ENCODE measurements at places on chromosomes 6 and 20.

DNA sequence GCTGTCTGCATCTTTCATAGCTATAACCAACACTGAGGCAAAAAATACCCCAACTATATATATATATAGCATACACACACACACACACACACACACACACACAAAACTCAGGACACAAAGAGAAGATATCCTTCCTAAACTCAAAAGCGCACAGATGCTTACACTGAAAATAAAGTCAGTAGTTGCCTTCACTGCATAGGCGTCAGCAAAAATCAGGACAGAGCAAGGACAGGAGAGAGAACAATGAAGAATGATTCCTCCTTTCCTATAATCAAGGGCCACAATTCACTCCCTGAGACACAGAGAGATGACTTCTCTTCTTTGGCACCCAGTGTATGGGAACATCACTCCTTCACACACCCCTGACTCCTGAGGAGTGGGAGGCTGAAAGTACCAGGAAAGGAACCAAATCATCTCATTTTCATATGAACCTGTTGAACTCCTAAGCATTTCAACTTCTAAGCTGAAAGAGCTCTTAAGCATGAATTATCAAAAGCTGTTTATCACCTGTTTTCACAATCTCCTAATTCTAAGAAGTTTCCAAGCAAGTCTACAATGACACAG is 141.4 kb downstream of the HIVEP2 start:
- DNase-seq: no peak

DNA sequence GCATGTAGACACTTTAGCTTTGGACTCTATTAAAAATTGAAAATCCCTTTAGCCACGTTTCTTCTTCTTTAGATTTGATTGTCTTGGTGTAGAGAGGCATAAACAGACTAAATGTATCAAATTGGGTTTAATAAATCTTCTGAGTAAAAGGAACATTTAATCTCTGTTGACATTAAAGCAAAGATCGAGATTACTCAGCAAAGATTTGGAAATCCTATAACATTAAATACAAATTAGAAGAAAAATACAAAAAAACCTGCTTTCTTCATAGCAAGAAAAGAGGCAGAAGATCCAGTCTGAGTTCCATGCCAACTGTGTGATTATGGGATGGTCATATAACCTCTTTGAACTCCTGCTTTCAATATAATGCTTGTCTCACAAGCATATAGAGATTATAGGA is 172.3 kb downstream of the GJA1 start:
- DNase-seq: no peak

DNA sequence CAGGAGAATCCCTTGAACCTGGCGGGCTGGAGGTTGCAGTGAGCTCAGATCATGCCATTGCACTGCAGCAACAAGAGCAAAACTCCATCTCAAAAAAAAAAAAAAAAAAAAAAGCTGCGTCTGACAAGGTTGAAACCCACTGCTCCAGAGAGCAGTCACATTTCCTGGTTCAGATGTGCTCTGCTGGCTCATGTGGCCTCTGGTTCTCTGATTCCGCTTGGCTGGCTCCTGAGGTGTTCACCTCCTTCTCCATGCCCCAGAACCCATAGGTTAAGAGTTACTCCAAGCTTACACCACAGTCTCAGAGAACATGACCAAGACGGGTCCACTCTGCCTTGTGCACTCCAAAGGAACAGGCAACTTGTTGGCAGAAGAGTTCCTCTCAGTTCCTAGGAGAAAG is 8.8 kb upstream of the CNR1 start:
- DNase-seq: no peak

GRCh38 chr20:51624157-51624731 is 81.7 kb upstream of the NFATC2 start:
- peak; percentile 69 for DNase-seq

GRCh38 chr6:25606151-25606550 is 45.9 kb upstream of the SCGN start:
- no peak for DNase-seq

DNA sequence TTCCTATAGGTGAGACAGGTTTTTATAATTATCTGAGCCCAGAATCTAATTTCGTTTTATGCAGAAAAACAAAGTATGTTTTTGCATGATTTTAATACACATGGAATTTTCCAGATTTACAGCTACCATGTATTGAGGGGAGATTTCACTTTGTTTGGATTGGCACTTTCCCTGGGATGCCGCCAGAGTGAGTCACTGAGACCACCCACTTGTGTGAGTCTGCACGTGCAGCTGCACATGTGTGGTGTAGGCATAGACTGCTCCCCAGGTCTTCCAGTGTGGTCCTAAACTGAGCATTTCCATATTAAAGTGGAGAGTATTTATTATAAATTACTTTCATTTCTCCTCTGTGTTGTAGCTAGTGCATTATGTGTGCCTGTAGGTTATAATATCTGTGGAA is 186.8 kb downstream of the UBE3D start:
- peak; percentile 67 for DNase-seq

- DNase-seq: no peak
Measured at GRCh38 chr6:68880050-68880813, 245.2 kb downstream of the ADGRB3 start.

DNA sequence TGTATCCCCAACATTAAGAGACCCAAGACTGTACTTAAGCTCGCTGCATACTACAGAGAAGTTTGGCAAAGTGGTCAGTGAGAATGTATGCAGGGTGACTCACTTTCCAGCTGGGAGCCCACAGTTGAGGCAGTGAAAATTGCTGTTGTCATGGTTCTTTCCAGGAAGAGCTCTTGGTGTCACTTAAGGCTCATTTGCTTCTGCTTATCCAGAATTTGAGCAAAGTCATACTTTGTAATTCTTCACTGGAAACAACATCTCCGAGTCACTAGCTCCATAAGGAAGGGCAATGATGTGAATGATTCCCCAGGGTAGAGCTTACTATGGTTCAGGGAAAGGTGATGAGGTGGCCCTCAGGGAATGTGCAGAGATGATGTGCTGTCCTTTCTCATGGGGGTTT is 65.4 kb upstream of the FBXL4 start:
- peak; percentile 96 for DNase-seq

- DNase-seq: no peak
Measured at GRCh38 chr20:53918949-53919361, 151.4 kb downstream of the BCAS1 start.

DNA sequence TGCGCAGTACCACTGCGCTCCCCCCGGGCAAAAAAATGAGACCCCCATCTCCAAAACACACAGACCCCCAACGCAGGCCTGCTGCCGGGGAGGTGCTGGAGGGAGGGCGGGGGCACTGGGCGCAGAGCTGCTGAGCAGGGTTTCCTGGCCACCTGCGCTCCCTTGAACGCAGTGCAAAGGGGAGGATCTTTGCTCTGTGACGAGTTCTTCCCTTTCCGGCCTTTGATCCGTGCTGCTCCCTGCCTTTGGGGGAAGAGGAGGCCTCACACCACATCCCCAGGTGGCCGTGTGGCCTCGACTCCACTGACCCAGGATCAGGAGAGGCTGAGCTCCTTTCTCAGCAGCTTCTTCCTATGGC is 8.9 kb upstream of the COL20A1 start:
- DNase-seq: no peak

DNA sequence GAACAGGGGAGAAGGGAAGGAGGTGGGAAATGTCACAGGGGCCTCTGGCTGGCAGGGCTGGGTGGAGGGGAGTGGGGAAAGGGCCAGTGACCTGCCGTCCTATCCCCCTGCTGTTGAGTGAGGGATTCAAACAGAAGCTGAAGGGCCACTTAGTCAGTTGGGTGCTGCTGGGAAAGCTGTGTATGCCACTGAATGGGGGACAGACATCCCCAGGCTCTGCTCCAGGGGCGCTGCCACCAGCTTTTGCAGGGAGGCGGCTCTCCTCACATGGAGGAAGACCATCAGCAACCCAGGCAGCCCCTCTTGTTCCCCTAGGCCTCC is 50.0 kb downstream of the MDGA1 start:
- DNase-seq: no peak

DNA sequence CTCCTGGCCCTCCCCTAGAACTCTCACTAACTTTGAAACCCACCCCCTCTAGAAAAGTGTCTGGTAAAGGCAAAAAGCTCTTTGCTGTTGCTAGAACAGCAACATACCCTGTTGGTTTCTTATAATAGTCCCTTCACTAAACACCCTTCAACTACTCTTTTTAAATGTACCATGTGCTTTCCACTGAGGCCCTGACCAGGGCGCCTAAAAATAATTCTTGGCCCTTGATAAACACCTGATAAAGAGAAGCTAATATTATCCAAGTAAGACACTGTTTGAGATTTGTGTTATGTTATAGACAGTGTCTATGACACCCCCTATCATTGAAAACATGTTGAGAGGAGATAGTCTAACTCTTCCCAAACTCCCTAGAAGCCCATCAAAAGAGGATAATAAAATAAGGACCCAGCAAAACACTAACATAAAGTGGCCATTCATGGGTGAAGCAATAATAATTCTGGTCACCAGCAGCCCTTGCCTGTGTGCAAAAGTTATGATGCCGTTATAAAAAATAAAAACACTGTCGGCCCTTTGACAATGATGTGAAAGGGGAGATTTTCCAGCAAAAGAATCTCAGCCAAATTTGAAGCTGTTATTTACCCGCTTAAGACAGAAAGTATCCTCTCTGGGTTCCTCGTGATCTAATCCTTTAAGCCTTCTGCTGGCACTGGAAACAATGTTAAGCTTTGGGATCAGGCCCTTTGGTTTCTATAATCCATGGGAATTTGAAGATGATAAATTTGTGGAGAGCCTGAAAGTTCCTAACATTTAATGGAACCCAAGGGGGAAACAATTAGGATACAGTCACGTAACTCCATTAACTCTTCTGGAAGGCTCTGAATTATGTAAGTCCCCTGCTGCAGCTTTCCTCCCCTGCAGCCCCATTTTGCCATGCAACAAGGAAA is 122.6 kb upstream of the PLCB4 start:
- no peak for DNase-seq

GRCh38 chr6:20197251-20197650 is 15.0 kb downstream of the MBOAT1 start:
- DNase-seq: no peak

- no peak for DNase-seq
Measured at GRCh38 chr6:34589691-34590090, 33.6 kb upstream of the SPDEF start.

- DNase-seq: no peak
Measured at GRCh38 chr20:56954797-56955196, 311.6 kb downstream of the BMP7 start.

DNA sequence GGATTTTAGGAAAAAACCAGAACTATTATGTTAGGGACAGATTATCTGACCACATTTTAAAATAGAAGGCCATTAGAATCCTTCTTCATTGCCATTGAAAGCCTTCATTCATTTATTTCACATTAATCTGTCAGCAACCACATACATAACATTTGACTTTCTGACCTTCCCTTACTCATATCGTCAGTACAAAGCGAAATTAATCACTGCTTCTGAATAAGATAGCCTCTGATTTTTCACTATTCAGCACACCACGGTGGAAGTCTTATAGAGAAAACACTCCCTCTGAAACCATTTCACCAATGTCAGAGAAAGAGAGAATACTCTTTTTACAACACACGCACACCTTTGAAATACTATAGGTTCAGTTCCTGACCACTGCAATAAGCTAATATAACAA is 442.5 kb upstream of the ID4 start:
- DNase-seq: no peak

- no peak for DNase-seq
Measured at GRCh38 chr6:162649271-162649670, 78.3 kb downstream of the PRKN start.

- DNase-seq: peak; percentile 73
Measured at GRCh38 chr6:26103141-26103769, 16.0 kb downstream of the HFE start.

GRCh38 chr6:34813028-34813713 is 21.3 kb downstream of the BLTP3A start:
- no peak for DNase-seq

- DNase-seq: peak; percentile 20
Measured at GRCh38 chr6:12386816-12387215, 96.7 kb downstream of the EDN1 start.

DNA sequence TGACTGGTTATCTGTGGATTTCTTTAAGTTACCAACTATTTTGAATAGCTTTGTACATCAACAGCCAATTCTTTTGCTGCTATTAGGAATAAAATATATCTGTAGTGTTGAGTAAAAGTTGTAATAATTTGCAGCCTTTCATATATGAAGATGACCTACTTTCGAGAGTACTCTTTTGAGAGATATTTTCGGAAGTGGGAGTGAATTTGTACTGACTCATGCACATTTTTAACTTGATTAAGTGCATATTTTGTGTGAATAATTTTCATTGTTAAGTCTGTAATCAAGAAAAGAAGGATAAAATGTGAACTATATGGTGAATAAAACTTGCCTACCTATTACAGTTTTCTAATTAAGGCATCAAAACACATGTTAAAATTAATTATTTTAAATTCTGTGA is 51.9 kb downstream of the L3MBTL3 start:
- DNase-seq: no peak

- no peak for DNase-seq
Measured at GRCh38 chr6:146666909-146667308, 68.1 kb downstream of the ADGB start.

- peak; percentile 32 for DNase-seq
Measured at GRCh38 chr6:81759782-81760181, 7.3 kb upstream of the TENT5A start.

GRCh38 chr6:46794068-46794467 is 879 bp downstream of the MEP1A start:
- DNase-seq: no peak

DNA sequence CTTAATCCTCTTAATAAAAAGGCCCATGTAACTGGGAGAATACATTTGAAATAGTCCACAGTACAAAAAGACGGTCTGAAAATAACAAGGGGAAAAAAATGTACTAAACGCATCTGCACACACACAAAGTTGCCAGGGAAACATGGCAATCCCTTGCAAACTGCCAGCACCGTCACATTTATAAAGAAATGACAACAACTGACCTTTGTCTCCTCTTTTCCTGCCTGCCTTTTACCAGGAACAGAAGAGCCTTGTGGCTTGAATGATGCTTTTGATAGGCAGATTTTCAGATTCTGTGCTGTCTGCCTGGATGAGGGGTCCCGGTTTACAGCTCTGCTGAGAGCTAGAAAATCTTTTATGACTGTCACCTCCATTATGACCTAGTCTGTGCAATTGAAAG is 308.6 kb upstream of the ZFP64 start:
- no peak for DNase-seq

- DNase-seq: no peak
Measured at GRCh38 chr6:106534564-106534982, 94.7 kb downstream of the RTN4IP1 start.

- DNase-seq: peak; percentile 73
Measured at GRCh38 chr6:39416728-39417127, 94.2 kb upstream of the KCNK16 start.

- DNase-seq: no peak
Measured at GRCh38 chr20:32968478-32969241, 35.6 kb downstream of the SUN5 start.

DNA sequence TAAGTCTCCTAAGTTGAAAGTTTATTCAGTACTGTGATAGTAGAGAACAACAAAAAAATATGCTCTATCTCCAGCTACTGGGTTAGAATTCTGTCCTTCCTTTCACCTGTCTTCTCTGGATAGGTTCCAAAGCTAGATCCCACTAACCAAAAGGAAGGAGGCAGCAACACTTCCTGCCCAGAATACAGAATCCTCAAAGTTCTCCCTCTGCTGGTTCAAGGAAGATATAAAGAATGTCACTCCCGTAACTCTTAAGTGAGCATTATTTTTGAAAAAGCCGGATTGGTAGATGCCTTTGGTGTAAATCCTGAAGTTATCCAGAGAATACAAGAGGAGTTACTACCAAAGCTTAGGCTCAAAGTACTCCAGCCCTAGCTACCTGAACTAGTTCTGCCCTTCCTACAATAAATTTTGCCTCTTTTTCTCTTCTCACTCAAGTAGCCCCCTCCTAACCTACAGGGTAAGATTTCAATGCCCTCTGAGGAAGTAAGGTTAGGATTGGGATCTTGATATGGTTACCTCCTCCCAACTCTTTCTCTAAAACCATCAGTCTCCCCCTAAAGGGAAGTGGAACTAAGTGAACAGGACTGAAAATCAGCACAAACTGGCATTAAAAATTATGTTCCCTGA is 26.0 kb upstream of the CRIP3 start:
- peak; percentile 64 for DNase-seq
